ENCODE measurements at places on chromosomes 12 and 14.

- DNase-seq: no peak
Measured at GRCh38 chr14:41749429-41749828, 142.8 kb downstream of the LRFN5 start.

DNA sequence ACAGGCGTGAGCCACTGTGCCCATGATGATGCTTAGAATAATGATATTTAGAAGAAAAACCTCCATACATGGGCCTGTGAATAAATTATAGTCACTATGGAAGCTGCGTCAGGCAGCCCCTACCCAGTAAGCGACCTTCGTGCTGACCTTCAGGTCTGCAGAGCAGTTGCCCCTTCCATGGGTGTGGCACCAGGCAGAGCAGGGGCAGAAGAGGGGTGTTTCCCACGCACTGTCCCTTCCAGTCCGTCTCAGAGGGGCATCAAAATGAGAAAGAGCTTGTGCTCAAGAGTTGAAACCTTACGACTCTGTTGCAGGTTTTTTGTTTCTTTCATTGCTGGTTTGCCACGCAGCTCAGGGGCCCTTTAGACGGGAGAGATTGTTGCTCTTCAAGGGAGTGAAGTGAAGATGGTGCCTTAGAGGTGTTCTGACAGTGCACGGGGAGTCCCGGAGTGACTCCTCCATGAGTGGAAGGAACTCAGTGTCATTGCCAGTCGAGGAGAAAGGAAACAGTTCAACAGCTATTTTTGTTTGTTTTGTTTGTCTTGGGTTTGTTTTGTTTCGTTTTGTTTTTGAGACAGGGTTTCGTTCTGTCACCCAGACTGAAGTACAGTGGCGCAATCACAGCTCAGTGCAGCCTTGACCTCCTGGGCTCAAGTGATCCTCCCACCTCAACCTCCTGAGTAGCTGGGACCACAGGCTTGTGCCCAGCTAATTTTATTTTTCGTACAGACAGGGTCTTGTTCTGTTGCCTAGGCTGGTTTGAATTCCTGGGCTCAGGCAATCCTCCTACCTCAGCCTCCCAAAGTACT, 13.9 kb downstream of the CKB start:
- DNase-seq: no peak

- no peak for DNase-seq
Measured at GRCh38 chr12:109557805-109558204, 15.5 kb downstream of the MMAB start.

DNA sequence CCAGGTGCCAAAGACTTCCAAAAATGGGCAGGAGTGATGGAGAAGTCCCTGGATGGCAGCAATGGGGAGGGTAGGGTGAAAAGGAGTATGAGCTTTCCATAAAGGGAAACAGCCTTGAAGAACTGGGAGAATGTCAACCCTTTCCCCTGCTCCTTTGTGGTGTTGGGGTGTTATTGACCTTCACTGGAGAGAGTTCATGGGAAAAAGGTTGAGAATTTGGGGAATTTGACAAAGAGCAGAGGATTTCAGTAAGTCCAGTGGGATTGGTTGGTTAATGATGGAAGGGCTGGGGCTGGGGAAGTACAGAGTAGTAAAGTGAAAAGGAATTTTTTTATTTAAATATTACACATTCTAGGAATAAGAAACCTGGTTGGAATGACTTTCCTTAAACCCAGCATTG, 116.6 kb downstream of the ERC1 start:
- no peak for DNase-seq

DNA sequence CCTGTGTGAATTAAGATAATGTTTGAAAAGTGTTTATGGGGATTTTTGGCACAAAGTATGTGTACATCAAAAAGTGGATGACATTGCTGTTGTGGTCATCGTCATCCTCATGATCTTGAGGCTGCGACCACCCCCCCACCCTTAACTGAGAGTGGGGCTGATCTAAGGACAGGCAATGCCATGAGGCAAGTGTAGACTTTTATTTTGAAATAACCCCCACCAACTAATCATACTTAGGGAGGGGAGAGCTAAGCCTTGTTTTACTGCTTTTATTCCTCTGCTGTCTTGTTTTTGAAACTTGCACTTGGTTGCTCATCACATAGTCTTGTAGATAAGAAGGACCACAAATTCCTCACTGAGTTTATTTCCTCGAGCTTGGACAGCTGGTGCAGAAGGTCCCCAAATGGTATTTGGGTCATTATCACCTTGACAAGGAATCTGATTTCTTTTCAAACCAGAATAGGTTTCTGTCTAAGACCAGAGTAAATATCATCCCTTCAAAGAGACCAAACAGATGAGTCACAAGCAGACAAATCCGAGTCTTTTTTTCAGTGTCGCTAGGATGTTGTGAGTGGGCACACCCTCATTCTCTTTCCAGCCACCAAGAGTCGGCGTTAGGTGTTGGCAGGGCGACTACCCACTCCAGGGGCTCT, 23.9 kb upstream of the SMOC1 start:
- no peak for DNase-seq

Measured in NCI-H1417 treated with DMSO at 0.1 percent for 48 hours (cell line).